Stimulated activated CD4-positive, alpha-beta T cell treated with anti-CD3 and anti-CD28 coated beads, TNF-alpha, amount 100 ng/mL, for 4 hours (primary cell): ENCODE measurements at places on chromosomes 12 and 14.

DNA sequence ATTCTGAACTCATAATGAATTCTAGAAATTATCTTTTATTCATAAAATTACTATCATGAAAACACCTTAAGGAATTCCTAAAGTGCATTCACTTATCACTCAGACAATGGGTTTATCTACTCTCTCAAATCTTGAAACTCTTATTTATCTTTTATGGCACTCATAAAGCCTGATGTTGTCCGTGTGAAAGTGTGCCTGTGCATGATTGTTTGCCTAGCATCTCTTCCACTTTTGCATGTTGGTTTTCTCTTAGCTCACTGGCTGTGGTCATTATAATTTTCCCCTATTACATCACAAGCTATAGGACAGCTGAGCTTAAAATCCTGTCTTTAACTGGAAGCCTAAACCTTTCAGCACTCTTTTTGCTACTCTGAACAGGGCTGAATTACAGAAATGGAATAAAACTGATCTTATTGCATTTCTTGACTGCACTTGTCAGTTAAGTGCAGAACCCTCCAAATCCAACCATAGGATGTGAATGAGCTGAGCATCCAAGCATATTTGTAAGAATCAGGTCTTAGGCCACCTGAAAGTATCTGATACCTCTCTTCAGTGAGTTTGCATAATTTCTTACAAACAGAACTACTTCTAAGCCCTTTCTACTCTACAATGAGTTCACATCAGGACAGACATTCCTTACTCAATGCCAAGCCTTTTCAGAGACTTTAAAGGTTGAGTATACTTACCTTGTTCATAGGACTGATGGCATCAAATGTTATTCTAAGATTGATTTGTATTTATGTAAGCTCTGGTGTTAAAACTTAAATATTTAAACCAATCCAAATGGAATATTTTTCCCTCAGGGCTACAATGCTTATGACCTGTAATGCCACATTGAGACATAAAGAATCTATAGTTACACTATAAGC, 221.2 kb upstream of the KITLG start:
- no peak for DNase-seq

GRCh38 chr14:92988786-92989755, 66.1 kb downstream of the CHGA start:
- no peak for DNase-seq

DNA sequence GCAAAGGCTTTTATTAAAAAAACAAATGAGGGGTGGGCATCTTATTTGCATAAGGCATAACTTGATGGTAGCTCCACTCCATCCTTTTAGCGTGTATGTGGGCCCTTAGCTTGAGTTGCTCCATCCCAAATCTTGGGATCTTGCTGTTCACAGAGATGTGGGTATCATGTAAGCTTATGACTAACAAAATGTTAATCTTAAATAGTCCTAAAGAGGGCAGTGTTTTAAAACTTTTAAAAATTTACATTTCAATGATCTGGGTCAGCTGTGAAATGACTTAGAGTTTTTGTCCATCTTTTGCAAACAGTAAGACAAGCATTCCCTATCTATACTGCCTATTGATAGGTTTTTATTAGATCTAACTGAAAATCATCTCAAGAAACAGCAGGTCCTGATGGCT, 86.0 kb downstream of the SLCO1A2 start:
- no peak for DNase-seq

- DNase-seq: no peak
Observed at GRCh38 chr14:73753124-73753886, 39.1 kb upstream of the PNMA1 start.

DNA sequence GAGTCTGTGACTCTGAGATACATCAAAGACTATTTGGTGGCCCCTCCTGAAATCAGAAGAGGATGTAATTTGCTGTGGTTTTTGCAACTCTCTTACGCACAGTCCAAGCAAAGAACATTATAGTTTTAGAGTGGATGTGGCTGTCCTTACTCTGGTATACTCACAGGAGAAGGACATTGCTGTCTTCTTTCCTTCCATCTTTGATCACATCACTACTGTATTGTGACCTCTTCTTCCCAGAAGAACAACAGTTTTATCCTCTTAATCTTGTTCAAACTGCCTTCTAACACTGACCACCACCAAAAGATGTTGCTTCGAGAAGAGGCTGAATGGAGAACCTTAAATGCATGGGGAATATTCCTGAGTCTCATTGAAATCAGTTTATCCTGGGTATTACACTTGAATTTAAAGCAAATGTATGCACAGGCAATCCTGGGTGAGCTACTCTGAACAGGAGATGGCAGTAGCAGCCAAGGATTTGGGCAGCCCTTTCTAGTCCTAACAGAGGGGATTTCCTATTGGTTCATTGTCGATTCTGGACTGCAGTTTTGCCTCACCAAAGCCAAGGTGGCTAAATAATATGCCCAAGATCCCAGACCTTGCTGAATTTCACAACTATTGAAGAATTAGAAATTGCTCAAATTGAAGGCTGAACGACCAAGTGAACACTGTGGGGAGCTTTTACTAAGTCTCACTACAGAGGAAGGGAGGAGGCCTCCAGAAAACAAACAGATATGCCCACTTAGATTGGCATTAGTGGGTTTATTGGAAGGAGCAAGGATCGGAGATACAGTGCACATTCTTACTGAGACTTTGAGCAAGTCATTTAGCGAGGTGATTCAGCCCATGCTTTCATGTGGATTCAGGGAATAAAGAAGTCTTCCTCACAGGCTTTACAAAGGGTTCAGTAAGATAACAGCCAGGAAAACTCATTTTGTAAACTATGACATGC, 282.8 kb downstream of the PAWR start:
- no peak for DNase-seq
